ENCODE measurements at places on chromosomes 1 and 21.

DNA sequence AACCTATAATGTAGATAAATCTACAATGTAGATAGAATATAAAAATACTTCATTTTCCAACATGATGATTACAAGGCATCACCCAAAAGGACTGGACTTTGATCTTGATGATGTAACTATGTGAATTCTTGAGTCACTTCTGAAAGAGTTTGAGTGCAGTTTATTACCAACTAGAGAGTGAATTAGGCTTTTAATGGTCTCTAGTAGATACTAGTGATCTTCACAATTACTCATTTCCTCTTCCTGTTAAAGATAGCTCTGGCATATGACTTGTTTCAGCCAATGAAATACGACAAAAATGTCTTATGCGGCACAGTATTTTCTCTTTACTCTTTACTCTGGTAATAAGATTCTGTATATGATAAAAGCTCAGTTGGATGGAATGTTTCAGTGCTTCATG, 1588.1 kb upstream of the B3GALT2 start:
- DNase-seq, result no peak

- no peak for DNase-seq
These were observed 312.7 kb upstream of the C1orf87 start for GRCh38 chr1:60386249-60386648.

- DNase-seq, result no peak
These were observed 2.1 kb downstream of the GUK1 start for GRCh38 chr1:228142155-228142691.

- no peak for DNase-seq
These were observed 17.7 kb downstream of the NMNAT1 start for GRCh38 chr1:9960706-9961562.

GRCh38 chr1:45112661-45113060, 93.7 kb downstream of the ZSWIM5 start:
- DNase-seq, result no peak

GRCh38 chr1:7888248-7889081, 35.6 kb upstream of the UTS2 start:
- DNase-seq, result no peak

GRCh38 chr1:21175324-21175669, 1.4 kb downstream of the EIF4G3 start:
- no peak for DNase-seq

- no peak for DNase-seq
These were observed 23.9 kb downstream of the FASLG start for GRCh38 chr1:172682812-172683211.

DNA sequence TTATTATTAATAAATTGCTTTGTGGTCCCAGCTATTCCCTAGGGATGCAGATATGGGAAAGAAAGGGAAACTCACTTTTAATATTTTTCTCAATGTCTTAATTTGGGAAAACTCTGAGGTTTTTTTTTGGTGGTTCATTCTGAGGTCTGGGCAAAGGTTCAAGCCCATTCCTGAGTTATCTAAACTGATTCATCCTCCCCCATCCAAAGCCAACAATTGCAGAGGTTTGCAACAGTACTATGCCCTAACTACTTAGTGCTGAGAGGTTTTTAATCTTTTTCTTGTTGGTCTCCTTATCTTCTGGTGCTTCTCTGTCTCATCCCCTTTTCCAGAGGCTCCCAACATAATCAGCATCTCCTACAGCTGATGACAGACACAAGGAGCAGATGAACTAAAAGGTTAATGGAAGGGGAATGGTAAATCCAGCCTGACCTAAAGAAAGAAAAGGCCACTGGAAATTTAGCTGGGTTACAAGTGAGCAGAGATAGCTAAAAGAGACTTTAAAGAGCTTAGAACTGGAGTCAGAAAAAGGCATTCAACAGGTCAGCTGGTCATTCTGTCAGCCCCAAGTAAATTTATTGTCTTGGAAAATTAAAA, 390.4 kb downstream of the TGFB2 start:
- DNase-seq, result no peak

DNA sequence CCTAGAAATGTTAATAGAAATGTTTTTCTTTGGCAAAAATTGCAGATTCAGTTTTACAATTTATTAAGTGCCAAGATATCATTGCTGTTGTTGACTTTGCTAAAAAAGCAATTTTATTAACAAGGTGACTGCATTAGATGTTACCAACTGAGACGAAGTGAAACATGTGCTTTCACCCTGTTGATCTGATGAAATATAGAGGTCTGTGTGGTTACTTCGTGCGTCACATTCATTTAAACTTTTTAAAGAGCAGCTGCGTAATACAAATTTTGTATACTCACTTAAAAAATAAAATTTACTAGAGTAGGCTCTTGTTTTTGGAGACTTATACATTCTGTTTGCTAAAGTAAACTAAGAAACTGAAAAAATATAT, 465.7 kb downstream of the USP25 start:
- no peak for DNase-seq

DNA sequence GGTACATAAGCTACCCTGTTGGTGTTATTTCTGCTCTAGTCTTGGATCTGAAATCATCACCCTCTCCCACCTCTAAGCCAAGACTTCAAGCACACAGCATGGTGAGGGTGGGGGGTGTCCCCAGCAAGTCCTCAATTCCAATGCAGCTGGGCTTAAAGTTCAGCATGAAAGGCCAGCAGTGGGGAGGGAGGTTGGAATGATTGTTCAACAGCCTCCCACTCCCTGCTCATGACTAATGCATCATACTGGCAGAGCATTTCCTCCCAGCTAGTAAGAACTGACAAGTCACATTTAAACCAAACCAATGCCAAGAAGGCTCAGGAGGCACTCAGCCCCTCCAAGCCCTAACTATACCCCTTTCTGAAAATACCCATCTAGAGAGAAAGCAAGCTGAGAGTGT, 50.1 kb downstream of the TIAM1 start:
- no peak for DNase-seq

DNA sequence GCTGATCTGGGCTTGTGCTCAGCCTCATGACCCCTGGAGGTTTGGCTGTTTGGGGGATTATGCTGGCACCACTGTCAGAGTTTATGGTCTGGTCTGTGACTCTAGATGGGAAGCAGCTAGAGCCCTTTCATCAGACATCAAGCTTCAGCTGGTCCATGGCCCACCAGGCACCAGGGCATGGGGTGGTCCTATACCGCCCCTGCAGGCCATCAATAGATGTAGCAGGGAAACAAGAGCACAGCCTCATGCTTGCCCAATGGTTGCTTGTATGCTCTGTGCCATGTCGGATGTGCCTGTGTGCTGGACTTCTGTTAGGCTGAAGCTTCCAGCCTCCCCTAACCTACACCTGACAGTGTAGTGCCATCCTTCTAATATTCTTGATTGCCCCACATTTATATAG, 71.1 kb upstream of the CD34 start:
- no peak for DNase-seq

DNA sequence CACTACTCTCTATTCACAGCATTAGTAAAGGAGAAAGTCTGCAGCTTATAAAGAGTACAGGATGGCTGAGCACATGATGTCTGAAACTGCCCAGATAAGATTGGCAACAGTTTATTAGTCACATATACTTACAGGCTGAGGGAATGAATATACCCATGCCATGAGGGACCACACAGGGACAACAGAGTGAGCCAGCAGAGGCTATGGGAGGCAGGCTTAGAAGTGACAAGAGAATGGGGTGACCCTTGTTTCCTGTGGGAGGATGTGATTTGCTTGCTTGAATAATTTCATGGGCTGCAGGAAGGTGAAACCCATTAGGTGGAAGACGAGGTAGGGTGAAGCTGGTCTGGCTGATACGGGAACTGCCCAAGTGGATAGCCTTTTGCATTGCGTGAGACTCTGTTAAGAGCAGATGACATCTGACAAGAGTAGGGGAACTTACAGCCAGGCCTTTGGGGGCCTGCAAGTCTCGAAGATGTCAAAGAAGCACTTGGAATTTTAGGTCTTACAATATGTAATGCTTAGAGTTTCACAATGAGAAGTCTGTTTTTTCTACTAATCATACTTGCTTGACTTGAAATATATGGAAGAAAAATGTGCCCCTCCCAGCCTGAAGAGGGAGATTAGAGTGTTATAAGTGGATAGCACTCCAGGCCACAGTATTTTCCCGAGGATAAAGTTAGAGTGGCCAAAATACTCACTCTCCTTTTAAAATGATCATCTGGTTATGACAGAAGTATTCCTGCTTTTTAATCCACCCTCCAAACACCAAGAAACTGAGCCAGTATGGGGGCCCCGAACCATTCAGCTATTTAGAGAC, 34.6 kb upstream of the TNFSF4 start:
- no peak for DNase-seq

GRCh38 chr1:112974646-112975045, 18.6 kb upstream of the SLC16A1 start:
- DNase-seq, result no peak

GRCh38 chr1:100452641-100453040, 85.3 kb upstream of the GPR88 start:
- no peak for DNase-seq

DNA sequence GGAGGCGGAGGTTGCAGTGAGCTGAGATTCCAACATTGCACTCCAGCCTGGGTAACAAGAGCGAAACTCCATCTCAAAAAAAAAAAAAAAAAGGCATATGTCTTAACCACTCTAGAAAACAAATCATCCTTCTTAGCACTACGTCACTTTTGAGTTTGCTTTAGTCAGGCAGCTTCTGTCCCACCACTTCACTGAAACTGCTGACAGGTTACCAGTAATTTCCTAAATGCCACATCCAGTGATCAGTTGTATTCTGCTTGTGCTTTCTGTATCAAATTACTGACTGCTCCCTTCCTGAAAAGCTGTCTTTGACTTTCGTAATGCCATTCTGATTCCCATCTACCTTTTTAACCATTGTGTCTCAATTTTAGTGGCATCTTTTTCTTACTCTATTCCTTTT, 21.7 kb downstream of the RCOR3 start:
- no peak for DNase-seq

GRCh38 chr1:60848583-60849188, 233.7 kb upstream of the NFIA start:
- DNase-seq, result no peak

DNA sequence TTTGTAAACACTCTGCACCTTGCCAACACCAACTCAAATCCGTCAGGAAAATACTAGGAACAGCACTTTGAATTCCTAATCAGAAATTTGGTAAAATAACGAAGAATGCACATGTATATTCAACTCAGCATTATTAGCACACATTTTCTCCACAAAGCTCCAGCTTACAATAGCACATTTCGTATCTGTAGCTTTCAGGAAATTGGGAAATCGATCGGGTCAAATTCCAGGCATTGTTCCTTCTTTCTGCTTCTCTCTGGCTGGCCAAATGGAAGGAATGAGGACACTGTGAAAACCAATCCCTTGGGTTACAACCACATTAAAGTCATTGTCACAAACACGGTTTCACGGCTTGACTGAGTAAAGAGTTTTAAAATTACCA, 58.6 kb downstream of the NPHP4 start:
- DNase-seq, result no peak

GRCh38 chr1:87249803-87250202, 78.9 kb upstream of the LMO4 start:
- no peak for DNase-seq

- no peak for DNase-seq
These were observed at the start of gene LDLRAD2 for GRCh38 chr1:21811875-21812305. Gene LDLRAD2 (plus strand): TSS chr1:21812265. CDS start chr1:21812452, 187 bp downstream.

DNA sequence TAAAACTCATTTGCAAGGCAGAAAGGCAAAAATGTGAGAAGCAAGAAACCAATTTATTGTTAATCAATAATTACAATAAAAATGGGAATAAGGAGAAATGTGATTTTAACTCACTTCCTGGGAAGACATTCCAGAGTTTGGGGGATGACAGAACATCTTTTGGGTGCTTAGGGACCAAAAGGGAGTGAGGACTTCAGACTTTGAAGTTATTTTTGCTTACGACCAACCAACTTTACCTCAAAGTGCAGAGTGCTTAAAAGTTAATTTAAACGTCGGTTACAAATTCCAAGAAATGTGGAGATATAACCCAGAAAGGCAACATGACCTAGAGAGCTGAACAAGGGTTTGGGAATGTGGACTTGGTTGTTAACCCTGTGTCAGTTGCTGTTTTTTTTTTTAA, 234.5 kb upstream of the C1orf105 start:
- no peak for DNase-seq

DNA sequence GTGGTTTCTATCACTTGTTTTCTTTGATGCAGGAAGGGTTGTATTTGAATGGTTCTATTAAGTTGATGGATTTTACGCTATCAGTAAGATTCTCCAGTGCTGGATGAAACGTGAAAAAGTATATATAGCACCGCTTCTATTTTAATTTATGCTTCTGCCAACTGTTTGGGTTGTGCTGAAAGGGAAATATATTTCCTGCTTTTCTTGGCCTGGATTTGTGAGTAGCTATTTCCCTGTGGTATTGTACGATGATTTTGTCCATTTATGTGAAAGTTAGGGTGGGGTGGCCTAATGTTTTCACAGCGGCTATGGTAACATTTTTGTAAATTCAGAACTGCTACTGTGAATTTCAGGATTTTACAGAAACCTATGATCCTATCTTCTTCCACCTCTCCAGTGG, 322 bp downstream of the C1orf162 start:
- no peak for DNase-seq

DNA sequence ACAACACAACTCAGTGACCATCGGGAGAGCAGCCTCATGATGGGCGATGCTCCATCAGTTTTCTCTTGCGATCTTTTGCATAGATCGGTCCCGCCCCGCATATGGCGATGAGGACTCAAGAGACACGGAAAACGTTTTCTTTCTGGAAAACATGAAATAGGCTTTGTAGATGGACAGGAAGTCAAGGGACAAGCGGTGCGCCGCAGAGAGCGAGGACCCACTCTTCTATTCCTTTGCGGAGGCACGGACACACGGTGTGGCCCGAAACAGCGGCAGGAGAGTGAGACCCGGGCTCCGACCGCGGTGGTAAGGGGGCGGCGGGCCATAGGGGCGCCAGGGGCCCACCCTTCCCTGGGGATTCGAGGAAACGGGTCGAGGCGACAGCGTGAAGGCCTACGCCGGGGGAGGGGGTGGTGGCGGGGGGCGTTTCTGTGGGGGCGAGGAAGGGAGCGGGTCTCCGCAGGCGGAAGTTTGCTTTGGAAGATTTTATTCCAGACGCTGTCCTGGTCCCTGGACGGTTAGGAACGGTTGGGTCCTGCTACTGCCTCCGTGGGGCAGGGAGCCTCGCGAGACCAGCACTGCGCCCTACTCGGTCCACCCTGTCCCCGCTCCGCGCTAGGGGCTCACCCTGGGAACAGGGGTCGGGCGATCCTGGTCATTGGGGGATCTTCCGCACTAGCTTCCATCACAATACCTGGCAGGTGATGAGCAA, 796 bp upstream of the TDRKH start:
- DNase-seq, result no peak

DNA sequence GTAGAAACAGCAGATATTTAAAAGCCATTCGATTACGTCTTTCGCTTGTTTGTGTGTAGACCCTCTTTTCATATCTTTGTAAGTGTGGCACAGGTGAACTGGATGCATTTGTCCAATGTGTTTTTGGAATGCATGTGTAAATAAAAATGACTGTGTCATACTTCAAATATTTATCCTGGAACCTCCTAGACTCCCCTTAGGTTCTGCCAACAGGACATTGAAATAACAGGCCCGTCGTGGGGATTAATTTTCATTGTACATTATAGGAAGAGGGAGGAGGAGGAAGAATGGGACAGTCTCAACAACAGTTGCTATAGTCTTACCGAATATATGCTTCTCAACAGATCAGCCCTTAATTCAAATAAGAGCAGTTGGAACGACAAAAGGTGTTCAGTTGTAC, 95.8 kb downstream of the PRKAB2 start:
- DNase-seq, result no peak

Measured in anterior cingulate cortex (tissue), 58 donors.